NCI-H510A treated with DMSO at 0.1 percent for 48 hours (cell line): ENCODE measurements at places on chromosomes 1 and 21.
A peak's percentile ranks its signal among the peaks of the same experiment; 100 is the strongest.

GRCh38 chr1:186514367-186514766 is 53.5 kb upstream of the PDC start:
- DNase-seq, result no peak

GRCh38 chr1:201424146-201424545 is 2.6 kb upstream of the TNNI1 start:
- DNase-seq, result no peak

DNA sequence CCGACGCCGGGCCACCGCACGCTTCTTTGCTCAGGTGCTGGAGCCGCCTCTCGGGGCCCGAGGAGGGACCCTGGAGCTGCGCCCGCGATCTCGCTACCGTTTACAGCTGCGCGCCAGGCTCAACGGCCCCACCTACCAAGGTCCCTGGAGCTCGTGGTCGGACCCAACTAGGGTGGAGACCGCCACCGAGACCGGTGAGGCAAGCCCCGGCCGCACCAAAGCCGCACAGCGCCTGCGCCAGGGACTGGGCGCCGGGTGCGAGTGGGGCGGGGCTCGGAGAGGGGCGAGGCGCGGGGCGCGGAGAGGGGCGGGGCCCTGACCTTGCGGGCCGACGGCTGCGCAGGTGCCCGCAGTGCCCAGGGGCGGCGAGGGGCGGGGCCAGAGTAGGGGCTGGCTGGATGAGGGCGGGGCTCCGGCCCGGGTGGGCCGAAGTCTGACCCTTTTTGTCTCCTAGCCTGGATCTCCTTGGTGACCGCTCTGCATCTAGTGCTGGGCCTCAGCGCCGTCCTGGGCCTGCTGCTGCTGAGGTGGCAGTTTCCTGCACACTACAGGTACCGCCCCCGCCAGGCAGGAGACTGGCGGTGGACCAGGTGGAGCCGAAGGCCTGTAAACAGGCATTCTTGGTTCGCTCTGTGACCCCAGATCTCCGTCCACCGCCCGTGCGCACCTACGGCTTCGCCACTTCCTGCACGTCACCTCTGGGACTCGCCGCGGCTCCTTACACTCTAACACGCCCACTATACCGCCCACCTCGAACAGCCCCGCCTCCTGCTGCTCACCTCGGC is 9.8 kb upstream of the CDC20 start:
- DNase-seq, result peak; percentile 100

GRCh38 chr1:176009951-176010350 is 197.1 kb downstream of the COP1 start:
- no peak for DNase-seq

GRCh38 chr1:12185036-12185917 is 18.5 kb downstream of the TNFRSF1B start:
- no peak for DNase-seq

GRCh38 chr1:35215346-35215745 is 22.4 kb upstream of the SFPQ start:
- no peak for DNase-seq

GRCh38 chr1:15184436-15185241 is 31.1 kb downstream of the TMEM51 start:
- peak; percentile 79 for DNase-seq

DNA sequence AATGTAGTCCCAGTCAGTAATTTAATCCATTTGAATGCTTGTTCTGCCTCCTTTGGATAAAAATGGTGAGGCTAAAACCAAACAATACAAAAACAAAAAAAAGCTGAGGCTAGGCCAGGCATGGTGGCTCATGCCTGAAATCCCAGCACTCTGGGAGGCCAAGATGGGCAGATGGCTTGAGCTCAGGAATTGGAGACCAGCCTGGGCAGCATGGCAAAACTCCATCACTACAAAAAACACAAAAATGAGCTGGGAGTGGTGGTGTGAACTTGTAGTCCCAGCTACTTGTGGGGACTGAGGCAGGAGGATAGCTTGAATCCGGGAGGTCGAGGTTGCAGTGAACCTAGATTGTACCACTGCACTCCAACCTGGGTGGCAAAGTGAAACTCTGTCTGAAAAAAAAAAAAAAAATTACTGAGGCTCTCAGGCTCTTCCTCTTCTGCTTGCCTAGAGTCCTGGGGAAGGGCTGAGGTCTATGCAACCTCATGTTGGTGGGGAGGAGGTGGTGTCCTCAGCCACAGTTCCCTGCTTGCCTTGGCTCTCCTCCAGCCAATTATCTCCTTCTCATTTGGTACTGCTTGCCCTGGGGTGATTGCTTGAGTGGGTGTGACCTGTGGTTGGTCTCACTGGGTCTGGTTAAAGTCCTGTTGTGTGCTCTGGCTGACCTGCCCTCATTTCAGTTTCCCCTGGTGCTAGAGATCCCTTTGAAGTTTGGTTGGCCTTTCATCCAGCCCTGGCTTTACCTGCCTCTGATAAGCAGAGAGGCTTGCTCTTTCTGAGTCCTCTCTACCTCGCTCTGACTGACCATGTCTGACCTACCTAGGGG is 20.9 kb downstream of the S1PR1 start:
- no peak for DNase-seq

DNA sequence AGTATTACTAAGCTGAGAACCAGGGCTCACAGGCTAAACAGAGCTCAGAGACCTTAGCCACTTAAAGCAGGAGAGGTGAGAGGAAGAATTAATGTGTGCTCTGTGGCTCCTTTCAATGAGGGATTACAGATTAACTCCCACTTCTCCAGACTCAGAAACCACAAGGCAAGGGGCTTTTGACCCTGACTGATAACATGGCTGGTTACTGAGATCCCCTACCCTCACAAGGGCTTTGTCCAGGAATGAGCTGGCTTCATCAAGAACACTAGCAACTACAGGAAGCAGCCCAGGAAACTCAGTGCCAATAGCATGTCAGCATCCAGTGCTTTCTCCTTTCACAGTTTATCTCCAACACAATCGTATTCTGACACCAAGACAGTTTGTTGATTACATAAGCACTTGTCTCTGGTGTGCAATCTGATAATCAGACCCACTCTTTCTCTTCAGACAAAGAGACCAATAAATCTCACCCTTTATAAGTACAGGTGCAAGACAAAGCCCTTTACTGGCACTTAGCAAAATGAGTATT is 38.8 kb downstream of the ERI3 start:
- DNase-seq, result peak; percentile 100

GRCh38 chr1:232123775-232124659 is 497.4 kb downstream of the DISC1 start:
- no peak for DNase-seq

DNA sequence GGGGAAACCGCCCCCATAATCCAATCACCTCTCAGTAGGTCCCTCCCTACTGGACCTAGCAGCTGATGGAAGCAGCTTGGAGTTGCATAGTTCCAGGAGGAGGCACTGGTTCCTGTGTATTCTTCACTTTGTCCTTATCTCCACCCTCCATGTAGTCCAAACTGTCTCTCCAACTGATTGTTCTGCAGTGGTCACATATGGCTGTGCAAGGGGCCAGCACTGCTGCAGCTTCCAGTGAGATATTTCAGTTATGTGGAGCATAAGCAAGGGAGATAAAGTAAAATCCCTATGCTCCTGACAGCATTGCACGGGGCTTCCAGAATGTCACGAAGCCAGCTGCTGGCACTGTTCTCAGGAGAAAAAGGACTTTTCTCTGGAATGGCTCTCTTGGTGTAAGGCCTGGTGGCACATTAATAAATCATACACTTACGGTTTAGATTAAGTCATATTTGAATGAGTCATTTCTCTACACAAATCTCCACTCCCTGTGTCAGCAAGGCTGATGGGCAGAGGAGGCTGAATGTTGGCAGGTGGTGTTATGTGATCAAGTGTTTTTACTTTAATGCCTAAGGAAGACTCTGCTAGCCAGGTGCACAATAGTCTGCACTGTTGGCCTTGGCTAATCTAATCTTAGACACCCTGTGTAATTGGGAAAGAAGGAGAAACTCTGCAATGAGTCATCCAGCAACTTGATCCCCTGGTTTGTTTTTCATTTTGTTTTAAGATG is 93.4 kb downstream of the KCNK1 start:
- DNase-seq, result peak; percentile 90

- no peak for DNase-seq
Measured at GRCh38 chr1:196481616-196482015, 126.6 kb downstream of the KCNT2 start.

DNA sequence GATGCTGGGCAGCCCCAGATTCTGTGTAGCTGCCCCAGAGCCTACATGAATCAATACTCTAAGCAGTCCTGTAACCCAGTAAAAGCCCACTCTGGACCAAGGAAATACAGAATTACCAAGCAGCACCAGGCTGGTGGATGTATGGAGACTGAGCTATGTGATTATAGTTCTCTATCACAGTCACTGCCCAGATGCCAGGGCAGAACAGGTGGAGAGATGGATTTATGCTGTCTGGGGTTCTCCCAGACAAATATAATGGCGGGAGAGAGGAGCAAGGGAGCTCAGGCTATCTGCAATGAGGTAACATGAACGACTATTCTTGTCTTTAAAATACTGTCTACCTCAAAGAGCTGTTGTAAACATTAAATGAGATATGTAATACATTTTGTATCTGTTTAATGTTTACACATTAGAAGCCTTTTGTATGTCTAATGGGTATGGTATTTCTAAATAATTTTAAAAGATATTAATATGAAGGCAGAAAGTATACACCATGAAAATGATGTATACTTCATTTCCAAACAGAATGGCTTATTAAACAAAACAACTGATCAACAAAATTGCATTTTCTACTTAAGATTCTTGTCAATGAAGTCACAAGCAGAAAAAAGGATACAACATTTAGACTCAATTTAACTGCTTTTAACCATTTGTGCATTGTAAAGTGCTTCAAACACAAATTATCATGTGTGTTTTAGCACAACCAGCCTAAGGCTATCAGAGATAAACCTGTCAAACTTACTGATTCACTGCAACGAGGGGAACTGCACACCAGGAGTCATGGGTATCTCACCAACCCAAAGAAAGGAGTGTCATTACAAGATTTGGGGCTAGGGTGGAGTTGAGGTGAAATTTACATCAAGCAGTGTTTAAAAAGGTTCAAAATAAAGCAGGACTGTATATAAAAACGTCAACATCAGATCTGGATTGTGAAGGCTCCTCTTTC is 3.0 kb downstream of the SDE2 start:
- no peak for DNase-seq

GRCh38 chr1:99672038-99672437 is 26.1 kb downstream of the PALMD start:
- DNase-seq, result no peak

GRCh38 chr1:19057784-19058475 is 101.5 kb upstream of the IFFO2 start:
- DNase-seq, result no peak

DNA sequence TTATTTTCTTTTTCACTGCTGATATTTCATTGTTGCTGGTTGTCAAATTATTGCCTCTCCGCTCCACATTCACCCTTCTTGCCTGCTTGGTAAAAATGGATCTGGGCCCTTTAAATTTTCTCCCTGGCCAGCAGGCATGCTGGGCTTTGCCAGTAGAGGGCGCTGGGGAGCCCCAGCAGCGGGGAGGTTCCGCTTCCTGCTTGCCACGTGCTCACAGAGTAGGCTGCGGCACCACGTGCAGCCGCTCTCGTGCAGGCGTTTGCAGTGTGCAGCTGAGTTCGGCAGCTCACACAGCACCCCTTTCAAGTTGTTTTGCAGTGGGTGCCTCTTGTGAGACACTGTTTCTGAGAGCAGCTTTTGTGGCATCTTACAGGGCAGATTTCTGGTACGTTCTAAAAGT is at the start of gene ACTL8:
ACTL8 (plus strand) TSS at position 214 of the 400 bp plus-strand sequence. CDS start 67,676 bp downstream, outside the sequence.
- no peak for DNase-seq

DNA sequence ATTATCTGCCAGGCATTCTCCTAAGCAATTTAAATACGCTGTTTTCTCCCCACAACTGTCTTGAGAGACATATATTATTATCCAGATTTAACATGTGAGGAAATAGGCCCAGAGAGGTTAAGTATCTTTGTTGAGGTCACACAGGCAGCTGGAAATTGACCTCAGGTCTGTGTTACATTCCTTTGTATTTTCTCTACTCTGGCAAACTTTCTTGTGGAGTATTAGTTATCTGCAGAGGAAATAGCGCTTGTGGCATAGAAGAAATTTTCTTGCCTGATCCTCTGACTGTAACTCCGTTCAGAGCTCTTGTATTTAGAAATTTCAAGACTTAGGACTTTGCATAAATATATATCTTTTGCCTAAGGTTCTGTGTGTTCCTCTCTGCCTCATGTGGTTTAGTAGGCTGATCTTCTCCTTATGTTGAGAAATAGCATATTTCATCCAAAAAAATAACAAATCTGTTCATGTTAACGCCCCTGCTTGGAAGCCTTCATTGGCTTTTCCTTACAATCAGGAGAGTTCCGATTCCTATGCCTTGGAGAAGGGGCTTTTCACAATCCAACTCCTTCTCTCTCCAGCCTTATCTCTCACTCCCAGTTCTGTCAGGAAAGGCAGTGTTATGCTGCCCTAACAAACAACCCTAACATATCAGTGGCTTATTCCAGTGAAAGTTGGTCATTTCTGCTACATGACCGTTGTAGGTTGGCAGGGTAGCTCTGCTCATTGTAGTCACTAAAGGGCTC is 2.5 kb upstream of the JUN start:
- no peak for DNase-seq
